NCI-H1105 treated with DMSO at 0.1 percent for 48 hours (cell line): ENCODE measurements at places on chromosomes 5 and 9.

DNA sequence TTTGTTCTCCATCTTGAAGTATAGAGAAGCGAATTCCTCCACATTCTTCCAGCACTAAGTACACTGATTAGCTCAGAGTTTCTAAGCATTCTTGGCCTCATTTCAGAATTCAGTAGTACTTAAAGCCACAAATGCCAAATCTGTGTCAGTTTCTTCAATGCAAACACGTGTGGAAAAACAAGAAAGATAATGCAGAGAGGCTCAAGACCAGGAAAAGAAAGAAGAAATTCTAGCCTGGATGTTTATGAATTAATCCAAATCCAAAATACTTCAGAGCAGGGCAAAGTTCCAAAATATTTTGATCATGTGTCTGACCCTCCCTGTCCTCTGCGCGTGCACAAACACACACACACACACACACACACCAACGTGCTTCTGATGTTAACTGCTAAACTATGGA is 457.6 kb downstream of the SLCO4C1 start:
- DNase-seq: no peak

DNA sequence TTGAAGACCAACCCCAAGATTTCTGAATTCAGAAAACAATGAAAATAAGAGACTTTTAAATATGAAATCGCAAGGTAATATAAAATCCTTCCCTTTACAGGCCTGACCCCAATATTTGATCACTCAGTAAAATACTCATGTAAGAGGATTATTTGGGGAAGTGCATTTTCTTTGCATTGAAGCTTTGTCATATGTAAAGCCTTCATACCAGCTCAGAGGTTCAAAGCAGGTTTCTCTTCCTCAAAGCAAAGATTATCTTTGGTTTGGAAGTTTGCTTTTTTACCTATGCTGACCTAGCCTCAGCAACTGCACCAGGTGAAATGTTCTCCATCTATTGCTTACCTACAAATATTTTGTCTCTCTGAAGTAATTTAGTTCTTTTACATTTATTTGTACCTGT is 106.5 kb upstream of the PARP8 start:
- no peak for DNase-seq

- DNase-seq: no peak
These were observed 236.8 kb downstream of the SLIT3 start for GRCh38 chr5:169064093-169064492.

DNA sequence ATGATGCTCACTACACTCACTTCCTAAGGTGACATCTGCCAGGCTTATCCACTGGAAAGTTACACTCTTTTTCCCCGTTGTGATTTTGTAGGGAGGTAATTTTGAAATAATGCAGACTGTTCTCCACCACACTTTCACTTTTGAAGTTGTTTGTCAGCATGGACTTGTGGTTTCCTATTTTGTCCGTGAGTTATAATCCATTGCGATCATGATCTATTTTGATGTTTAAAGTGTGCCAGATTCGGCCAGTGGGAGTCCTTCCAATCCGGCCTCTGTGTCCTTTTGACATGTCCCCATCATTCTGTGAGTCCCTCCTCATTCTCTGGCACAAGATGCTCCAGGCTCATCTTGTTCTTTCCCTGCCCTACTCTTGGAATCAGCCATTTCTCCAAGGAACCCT is 211.3 kb upstream of the KLF4 start:
- DNase-seq: no peak

GRCh38 chr9:137078701-137079400 is 1.5 kb downstream of the UAP1L1 start:
- no peak for DNase-seq

- DNase-seq: no peak
These were observed 768 bp downstream of the YTHDC2 start for GRCh38 chr5:113514289-113514635.

- DNase-seq: no peak
These were observed 17.0 kb downstream of the ASS1 start for GRCh38 chr9:130461731-130462130.

DNA sequence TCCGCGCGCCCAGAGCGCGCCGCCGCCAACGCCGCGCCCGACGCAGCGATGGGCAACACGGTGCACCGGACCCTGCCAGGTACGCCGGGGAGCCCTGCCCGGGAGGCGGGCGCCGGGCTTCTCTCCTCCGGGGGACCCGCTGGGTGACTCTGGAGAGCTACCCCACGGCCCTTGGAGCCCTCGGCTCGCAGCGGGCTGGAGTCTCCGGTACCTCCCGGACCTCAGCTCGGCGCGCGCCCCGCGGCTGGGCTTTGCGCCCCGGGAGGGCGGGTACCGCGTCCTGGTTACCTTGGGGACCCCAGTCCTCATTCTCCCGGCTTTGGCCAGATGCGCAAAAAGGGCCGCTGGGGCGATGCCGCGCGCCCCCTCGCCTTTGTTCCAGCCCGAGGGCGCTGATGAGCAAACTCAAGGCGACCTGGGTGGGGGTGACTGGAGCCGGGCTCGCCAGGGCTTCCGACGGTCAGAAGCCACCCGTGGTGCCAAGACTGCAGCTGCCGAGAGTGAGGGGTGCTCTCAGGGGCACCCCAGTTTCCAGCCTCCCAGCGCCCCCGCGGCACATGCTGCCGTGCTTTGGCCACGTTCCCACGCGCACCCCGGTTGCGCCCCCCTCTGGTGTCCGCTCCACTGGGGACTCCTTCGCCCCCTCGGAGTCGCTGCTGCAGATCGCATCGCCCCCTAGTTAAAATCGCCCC is 442 bp downstream of the NEURL1B start:
- no peak for DNase-seq

GRCh38 chr9:38175423-38175822 is 106.4 kb upstream of the SHB start:
- DNase-seq: no peak

GRCh38 chr5:80592761-80593160 is 22.7 kb upstream of the ANKRD34B start:
- DNase-seq: no peak
